ENCODE measurements at places on chromosomes 6 and 20. TPM values are rescaled to one million over a fixed set of nuclear protein-coding genes. Genes with fewer than 3 reads are reported as not detected.

DNA sequence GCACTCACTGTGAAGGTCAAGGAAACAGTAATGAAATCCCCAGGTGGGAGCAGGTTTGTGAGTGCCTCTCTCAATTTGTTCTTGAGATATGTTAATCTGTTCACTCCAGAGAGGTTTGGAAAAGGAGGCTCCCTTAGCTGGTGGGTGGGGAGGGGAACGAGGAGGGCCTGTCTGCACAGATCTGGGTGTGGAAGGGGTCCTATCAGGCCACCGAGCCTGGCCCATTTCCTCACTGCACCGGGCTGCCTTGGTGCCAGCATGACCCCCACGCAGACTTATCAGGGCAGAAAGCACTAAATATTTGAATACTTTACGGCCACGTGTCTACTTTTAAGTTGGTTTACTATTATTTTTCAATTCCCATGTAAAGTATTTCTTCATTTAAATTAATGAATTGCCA is 8.3 kb downstream of the AGPAT4 start:
- peaks cover 3% of the 10 kb centered on the region for H3K4me1 ChIP-seq
- no peaks in the 10 kb centered on the region for H3K27me3 ChIP-seq
- H3K27ac ChIP-seq, result no peak overlapping the region

DNA sequence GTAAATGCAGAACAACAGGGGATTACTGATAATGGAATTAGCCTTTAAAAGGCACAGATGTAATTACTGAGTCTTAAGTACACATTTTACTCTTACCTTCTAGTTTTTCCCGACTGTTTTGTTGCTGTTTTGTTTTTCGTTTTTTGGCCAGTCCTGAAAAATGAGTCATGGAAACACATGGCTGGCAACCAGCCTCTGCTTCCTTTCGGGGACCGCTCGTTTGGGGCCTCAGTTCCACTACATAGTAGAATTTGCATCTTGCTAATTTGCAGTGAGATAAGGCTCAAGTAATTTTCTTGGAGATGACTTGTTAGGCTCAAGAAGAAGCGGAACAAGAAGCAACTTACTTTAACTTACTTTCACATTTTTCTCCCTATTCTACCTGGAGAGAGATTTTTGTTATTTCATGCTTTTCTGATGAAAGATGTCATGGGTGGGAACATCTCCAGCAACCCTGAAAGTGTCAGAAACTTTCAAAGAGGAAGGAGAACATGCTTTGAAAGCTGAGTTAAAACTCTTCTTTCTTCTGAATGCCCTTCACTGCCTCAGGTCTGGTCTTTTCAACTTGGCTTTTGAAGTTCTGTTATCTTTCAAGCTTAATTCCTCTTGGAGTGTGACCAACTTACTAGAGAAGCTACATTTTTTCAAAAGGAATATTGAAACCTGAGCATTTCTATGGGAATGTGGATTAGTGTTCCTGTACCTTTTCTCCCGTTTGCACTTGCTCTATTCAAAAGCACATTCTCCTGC is 71.5 kb upstream of the HDAC2 start:
- no peak for DNase-seq
- no peaks in the 10 kb centered on the region for H3K4me1 ChIP-seq
- no peak overlapping the region for H3K27ac ChIP-seq

GRCh38 chr6:127775371-127775770 is 125.5 kb downstream of the THEMIS start:
- no peaks in the 10 kb centered on the region for H3K27me3 ChIP-seq
- H3K4me1 ChIP-seq, result no peaks in the 10 kb centered on the region
- DNase-seq, result no peak
- H3K36me3 ChIP-seq, result no peaks in the 10 kb centered on the region

- no peak overlapping the region for H3K4me3 ChIP-seq
- H3K27ac ChIP-seq, result no peak overlapping the region
- peak; percentile 42 for DNase-seq
- peaks cover 2% of the 10 kb centered on the region for H3K4me1 ChIP-seq
Measured at GRCh38 chr6:106620931-106621672, 8.2 kb downstream of the RTN4IP1 start.

DNA sequence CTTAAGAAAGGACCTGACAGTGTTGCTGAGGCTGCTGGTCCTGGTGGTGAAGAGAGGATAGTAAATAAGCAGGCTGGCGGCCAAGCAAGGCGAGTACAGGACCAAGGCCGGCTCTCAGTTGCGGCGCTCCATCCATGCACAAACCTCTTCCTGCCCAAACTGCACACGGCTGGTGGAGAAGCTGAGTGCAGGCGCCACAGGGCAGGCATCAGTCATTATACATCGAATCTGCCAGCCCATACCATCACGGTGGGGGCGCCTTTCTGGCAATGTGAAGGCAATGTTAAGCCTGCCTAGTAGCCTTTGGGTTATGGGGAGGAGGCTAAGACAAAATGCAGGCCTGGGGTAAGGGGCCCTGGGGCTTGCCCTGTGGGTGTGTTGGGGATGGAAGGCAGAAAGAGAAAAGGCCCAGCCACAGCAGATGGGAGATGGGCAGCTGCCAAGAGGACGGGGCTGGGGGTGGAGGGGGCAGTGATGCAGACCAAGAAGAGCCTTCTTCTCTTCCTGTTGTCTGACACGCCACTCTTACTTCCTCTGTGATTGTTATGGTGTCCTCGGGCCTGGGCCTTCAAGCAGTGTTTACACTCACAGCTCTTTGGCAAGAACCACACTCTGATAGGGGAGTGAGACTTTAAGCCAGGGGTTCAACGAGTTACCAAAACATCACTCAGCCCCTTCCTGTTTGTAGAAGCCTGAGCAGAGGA is 20.3 kb upstream of the KCNK16 start:
- H3K4me1 ChIP-seq, result no peaks in the 10 kb centered on the region
- H3K36me3 ChIP-seq, result no peaks in the 10 kb centered on the region
- H3K27ac ChIP-seq, result no peak overlapping the region
- H3K27me3 ChIP-seq, result peaks cover 2% of the 10 kb centered on the region
- no peak overlapping the region for H3K4me3 ChIP-seq

GRCh38 chr6:148848915-148849314 is 102.1 kb downstream of the UST start:
- no peaks in the 10 kb centered on the region for H3K36me3 ChIP-seq
- no peak overlapping the region for H3K4me3 ChIP-seq
- no peak for DNase-seq
- H3K27ac ChIP-seq, result no peak overlapping the region
- peaks cover 6% of the 10 kb centered on the region for H3K4me1 ChIP-seq

GRCh38 chr6:129852257-129852858 is 8.8 kb downstream of the TMEM244 start:
- H3K27me3 ChIP-seq, result no peaks in the 10 kb centered on the region
- no peak overlapping the region for H3K27ac ChIP-seq
- H3K36me3 ChIP-seq, result no peaks in the 10 kb centered on the region
- DNase-seq, result peak; percentile 22
- H3K4me1 ChIP-seq, result peaks cover 6% of the 10 kb centered on the region
- H3K4me3 ChIP-seq, result no peak overlapping the region

DNA sequence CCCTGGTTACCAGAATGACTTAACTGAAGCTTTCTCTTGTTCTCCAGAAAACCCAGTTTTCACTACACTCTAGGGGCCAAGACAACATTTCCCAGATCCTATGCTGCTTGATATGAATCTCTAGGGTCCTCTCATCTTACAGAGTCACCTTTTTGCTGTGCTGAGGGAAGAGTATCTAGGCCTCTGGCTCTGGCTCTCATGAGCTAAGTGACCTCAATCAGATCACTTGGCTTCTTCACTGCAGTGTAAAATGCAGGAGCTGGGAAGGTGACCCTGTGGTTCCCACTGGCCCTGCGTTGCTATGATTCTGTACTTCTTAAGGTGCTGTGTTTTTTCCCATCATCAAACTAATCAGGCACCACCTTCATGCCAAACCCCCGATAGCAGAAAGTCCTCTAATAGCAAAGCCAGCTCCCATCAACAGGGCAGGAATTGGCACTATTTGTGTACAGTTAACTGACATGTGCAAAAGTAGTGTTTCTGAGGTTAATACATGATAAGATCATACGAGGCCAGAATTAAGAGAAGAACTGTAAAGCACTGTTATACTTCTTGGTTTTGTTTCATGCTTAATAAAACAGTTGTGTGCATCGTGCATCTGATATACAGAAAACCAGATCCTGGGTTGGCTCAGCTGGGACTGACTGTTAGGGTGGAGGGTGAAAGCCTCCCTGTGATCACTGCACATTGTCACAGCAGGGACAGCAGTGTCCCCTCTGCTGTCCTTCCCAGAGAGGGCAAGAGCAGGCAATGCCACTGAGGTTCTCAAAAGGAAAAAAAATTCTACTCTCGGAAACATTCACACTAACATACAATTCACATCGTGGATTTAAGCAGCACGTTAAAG is 46.7 kb downstream of the CNKSR3 start:
- H3K4me3 ChIP-seq, result no peak overlapping the region
- peaks cover 5% of the 10 kb centered on the region for H3K4me1 ChIP-seq
- no peaks in the 10 kb centered on the region for H3K27me3 ChIP-seq
- DNase-seq, result no peak

DNA sequence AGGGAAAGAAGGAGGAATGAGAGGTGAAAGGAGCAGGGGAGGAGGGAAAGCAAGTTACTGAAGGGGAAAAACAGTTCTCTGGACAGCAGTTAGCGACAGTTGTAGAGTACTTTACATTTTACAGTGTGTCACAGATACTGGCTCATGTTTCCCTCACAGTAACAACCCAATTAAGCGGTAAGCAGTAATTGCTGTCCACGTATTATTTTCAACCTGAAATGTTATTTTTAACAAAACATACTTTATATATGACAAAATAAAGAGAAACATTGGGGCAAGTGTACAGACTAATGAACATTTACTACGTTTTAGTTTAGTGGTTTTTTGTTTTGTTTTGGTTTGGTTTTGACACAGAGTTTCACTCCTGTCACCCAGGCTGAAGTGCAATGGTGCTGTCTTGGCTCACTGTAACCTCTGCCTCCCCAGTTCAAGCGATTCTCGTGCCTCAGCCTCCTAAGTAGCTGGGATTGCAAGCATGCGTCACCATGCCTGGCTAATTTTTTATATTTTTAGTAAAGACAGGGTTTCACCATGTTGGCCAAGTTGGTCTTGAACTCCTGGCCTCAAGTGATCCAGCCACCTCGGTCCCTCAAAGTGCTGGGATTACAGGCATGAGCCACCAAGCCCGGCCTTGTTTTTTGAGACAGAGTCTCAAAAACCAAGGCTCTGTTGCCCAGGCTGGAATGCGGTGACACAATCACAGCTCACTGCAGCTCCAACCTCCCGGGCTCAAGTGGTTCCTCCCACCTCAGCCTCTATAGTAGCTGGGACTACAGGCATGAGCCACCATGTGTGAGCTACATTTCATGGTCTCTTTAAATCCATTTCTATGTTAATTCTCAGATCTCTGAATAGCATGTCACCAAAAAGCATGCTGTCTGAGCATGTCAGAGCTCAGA is 22.6 kb upstream of the BTN3A2 start:
- H3K4me3 ChIP-seq, result peak overlapping the region; percentile 21
- H3K27me3 ChIP-seq, result no peaks in the 10 kb centered on the region
- no peaks in the 10 kb centered on the region for H3K4me1 ChIP-seq
- H3K27ac ChIP-seq, result no peak overlapping the region
- no peaks in the 10 kb centered on the region for H3K36me3 ChIP-seq
- DNase-seq, result peak; percentile 55

- H3K27me3 ChIP-seq, result no peaks in the 10 kb centered on the region
- H3K4me3 ChIP-seq, result no peak overlapping the region
- peak; percentile 59 for DNase-seq
Measured at GRCh38 chr20:35187584-35188190, 15.8 kb downstream of the PROCR start.

The OTOR gene
- not detected for total RNA-seq

- DNase-seq, result no peak
- no peak overlapping the region for H3K27ac ChIP-seq
- peaks cover 8% of the 10 kb centered on the region for H3K4me1 ChIP-seq
- no peaks in the 10 kb centered on the region for H3K27me3 ChIP-seq
- H3K36me3 ChIP-seq, result peaks cover 73% of the 10 kb centered on the region
Measured at GRCh38 chr20:2658414-2659354, 5.3 kb downstream of the IDH3B start.

GRCh38 chr6:69801225-69801624 is 4.4 kb upstream of the LMBRD1 start:
- H3K27ac ChIP-seq, result no peak overlapping the region
- no peaks in the 10 kb centered on the region for H3K36me3 ChIP-seq
- H3K4me1 ChIP-seq, result 0 out of 2 replicates have a peak, but pooled peaks cover 2% of the 10 kb centered on the region
- DNase-seq, result no peak
- no peak overlapping the region for H3K4me3 ChIP-seq
- no peaks in the 10 kb centered on the region for H3K27me3 ChIP-seq

DNA sequence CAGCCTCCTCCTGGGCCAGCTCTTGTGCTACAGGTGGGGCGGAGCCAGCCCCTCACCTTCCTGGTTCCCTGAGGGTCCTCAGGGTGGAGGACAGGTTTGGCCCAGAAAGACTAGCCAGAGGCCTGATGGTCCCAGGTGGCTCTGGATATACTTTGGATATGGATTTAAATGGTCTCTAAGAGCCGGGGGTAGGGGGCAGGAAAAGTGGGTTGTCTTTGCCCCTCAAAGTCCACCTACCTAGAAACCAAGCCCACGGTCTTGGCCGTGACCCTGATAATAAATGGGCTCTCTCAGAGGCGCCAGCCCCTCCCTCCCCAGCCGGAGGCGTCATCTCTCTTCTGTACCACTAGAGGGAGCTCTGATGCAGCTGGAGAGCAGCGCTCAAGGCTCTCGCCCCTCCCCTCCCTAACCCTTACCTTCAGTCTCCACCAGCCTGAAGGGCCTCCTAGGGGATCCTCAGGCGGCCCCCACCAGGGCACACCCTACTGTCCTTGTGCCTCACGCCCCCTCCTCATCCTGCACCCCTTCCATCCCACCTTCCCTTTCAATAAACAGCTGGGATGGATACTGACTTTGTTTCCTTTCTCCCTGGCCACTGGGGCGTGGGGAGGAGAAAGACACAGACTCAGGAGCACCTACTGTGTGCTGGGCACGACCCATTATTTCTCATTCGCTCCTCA is 7.5 kb downstream of the NRSN2 start:
- H3K4me3 ChIP-seq, result no peak overlapping the region
- peaks cover 4% of the 10 kb centered on the region for H3K4me1 ChIP-seq
- peak; percentile 67 for DNase-seq
- peaks cover 10% of the 10 kb centered on the region for H3K36me3 ChIP-seq
- H3K27ac ChIP-seq, result no peak overlapping the region

GRCh38 chr6:34022250-34022872 is 123.5 kb downstream of the GRM4 start:
- H3K27ac ChIP-seq, result no peak overlapping the region
- peaks cover 56% of the 10 kb centered on the region for H3K27me3 ChIP-seq
- no peaks in the 10 kb centered on the region for H3K36me3 ChIP-seq
- no peaks in the 10 kb centered on the region for H3K4me1 ChIP-seq

The MRPS18A gene
- total RNA-seq, result 47.0 TPM

DNA sequence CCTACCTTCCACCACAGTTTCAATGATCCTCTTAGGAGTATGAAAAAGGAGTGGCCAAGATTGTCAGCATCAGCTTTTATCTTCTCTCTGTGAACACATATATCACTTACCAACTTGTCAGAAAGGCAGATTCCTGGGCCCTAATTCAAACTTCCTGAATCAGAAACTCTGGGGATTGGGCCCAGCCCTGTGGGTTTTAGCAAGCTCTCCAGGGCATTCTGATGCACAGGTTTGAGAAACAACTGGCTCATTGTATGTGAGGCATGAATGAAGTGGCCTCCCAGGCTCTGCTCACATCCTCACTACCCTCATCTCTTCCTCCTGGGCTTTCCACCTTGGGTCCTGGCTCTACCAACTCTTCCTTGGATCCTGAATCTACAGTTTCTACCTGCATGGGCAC is 13.2 kb upstream of the THBD start:
- no peak for DNase-seq
- peaks cover 10% of the 10 kb centered on the region for H3K4me1 ChIP-seq
- peaks cover 31% of the 10 kb centered on the region for H3K27me3 ChIP-seq

The IFT52 gene
- total RNA-seq, result 55.6 TPM

- H3K27ac ChIP-seq, result no peak overlapping the region
- peaks cover 2% of the 10 kb centered on the region for H3K36me3 ChIP-seq
- no peaks in the 10 kb centered on the region for H3K4me1 ChIP-seq
- no peak overlapping the region for H3K4me3 ChIP-seq
- no peak for DNase-seq
Measured at GRCh38 chr6:143166247-143166695, 105.6 kb downstream of the AIG1 start.

The C6orf120 gene
- total RNA-seq, result 44.2 TPM

The TENT5A gene
- total RNA-seq, result 10.8 TPM

The CRISP2 gene
- not detected for total RNA-seq

Measured in IMR-90 (cell line).